Fibroblast of villous mesenchyme (primary cell): ENCODE measurements at places on chromosomes 1 and 21.

DNA sequence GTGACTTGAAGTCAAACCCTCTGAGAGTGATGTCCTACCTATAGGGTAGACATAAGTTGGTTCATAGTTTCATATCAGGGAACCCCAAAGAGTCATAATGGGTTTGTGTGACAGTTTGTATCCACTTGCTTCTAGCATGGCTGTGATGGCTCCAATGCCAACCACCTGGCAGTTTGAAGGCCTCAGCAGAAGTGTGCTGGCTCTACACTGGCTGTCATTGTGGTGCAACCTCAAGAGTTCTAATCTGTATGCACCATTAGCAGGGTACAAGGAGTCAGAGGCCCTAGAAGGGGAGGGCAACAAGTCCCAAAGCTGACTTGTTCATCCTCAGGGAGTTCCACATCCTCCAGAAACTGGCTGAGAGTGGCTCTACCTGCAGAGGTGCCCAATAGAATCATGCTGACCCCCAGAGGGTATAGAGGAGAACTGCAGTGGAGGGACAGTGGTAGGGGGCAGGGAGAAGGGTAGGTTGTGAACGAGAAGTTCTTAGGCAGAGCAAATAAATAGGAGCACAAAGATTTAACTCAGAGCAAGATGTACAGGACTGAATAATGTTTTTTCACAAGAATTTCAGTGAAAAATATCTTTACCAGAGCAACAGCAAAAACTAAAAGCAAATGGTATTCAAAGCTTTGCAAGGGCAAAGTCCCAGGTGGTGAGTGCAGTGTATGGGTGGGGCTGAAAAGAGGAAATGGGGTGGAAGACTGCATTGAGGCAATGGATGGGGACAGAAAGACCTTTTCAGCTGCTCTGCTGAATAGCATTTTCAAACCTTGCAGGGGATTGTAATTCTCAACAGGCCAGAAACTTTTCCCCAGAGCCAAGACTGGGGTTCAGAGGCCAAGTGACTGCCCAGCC is 3.2 kb downstream of the FCRL2 start:
- no peak for DNase-seq

GRCh38 chr1:223214261-223214807 is 71.3 kb upstream of the TLR5 start:
- DNase-seq, result no peak

GRCh38 chr1:206514813-206515387 is 7.6 kb downstream of the RASSF5 start:
- no peak for DNase-seq

GRCh38 chr1:100400404-100400803 is 48.1 kb downstream of the CDC14A start:
- no peak for DNase-seq
